ENCODE measurements at places on chromosomes 13 and 19. TPM values are rescaled to one million over a fixed set of nuclear protein-coding genes. Genes with fewer than 3 reads are reported as not detected.

ZNF540 gene
- total RNA-seq: 9.4 TPM

SYNGR4 gene
- not detected for total RNA-seq

CFD gene
- 44.8 TPM for total RNA-seq

ZNF665 gene
- total RNA-seq: 5.2 TPM

TUBB4A gene
- total RNA-seq: 21.3 TPM

WDR87 gene
- total RNA-seq: not detected

CEACAM16 gene
- not detected for total RNA-seq

PGLYRP2 gene
- not detected for total RNA-seq

COX7A1 gene
- 10.8 TPM for total RNA-seq

RNF17 gene
- total RNA-seq: not detected

ARID3A gene
- 23.2 TPM for total RNA-seq

WDR18 gene
- 63.4 TPM for total RNA-seq

EPN1 gene
- total RNA-seq: 152 TPM

CYP2S1 gene
- total RNA-seq: 3.8 TPM

PABPC3 gene
- 0.38 TPM for total RNA-seq

NLRP5 gene
- not detected for total RNA-seq

CYP4F22 gene
- total RNA-seq: 0.28 TPM

CNN1 gene
- total RNA-seq: 8.7 TPM

ERVK3-1 gene
- total RNA-seq: 52.5 TPM

S1PR5 gene
- total RNA-seq: 14.8 TPM

NANOS3 gene
- not detected for total RNA-seq

PALM3 gene
- total RNA-seq: not detected

CLN5 gene
- 20.4 TPM for total RNA-seq

RDH8 gene
- not detected for total RNA-seq

DAPK3 gene
- total RNA-seq: 46.7 TPM

FUT1 gene
- 14.5 TPM for total RNA-seq

ADGRE3 gene
- total RNA-seq: 10.4 TPM

CA11 gene
- total RNA-seq: 4.2 TPM

GPR180 gene
- total RNA-seq: 4.9 TPM

ZNF626 gene
- 15.9 TPM for total RNA-seq

MCEMP1 gene
- total RNA-seq: 95.6 TPM

CACNA1A gene
- 0.79 TPM for total RNA-seq

ZNF850 gene
- 3.8 TPM for total RNA-seq

PGLYRP1 gene
- total RNA-seq: 13.9 TPM

LGALS4 gene
- total RNA-seq: 4.9 TPM

ZMYM5 gene
- total RNA-seq: 13.2 TPM
